ENCODE measurements at places on chromosomes 1 and 21.

DNA sequence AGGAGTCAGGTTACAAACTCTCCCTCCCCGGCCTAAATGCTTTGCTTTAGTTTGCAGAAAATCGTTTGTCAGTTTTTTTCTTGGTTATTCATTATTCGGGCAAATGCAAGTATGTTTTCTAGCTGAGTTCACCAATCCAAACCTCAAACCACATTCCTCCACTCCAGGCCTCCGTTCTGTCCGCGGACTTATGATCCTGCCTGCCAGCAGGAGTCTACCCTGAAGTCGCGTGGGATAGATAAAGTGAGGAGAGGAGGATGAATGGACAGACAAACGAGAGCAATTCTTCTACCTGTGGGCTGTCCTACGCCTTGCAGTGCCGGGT is 1.3 kb downstream of the ADAMTS1 start:
- no peak for DNase-seq

- no peak for DNase-seq
Measured at GRCh38 chr21:44614961-44615391, 3.1 kb downstream of the KRTAP10-8 start.

- no peak for DNase-seq
Measured at GRCh38 chr1:107499139-107499744, 358.4 kb downstream of the NTNG1 start.

DNA sequence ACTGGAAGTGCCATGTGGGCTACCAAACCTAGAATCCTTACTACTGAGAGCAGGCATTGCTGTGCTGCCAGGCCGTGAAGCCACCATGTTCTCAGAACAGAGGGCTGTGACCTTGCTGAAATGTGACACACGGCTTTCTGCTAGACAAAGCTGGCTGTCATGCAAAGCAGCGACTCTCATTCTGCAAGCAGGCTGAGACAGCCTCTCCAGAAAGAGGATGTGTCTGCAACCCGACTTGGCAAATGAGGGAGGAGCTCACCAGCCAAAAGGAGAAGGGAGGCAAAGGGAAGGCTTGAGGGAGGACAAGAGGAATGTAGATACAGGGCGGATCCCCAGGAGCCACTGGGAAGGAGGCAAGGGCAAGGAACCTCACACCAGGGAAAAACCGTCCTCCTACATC is 85.7 kb upstream of the KRTAP19-8 start:
- no peak for DNase-seq

DNA sequence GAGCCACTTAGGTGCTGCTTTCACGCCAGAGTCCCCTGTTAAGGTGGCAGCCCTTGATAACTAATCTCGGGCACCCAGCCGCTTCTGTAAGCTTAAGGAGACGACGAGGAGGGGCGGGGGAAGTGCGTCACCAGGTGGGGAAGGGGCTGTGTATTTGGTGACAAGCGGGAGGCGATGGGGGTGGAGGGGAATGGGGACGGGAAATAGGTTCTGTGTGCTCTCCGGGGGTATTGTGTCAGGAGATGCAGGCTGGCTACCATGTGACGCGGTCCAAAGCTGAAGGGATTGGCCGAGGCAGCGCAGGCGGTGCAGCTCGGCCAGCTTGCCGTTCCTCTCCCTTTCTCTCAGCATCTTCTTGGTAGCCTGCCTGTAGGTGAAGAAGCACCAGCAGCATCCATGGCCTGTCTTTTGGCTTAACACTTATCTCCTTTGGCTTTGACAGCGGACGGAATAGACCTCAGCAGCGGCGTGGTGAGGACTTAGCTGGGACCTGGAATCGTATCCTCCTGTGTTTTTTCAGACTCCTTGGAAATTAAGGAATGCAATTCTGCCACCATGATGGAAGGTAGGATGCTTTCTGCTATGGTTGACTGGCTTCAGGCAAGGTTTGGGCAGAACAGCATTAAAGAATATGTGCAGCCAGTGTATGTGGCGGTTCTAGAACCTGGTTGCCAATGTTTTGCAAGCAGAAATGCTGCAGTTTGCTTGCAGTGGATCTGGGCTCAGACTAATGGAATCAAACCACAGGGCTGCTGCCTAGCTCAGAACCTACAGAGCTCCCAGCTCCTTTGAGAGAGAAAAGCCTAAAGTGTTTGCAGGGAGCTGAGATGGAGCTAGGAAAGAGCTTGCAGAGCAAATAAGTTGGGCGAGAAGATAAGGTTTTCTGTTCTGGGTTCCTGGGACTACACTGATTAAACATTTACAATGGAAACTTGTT is at the start of gene SGIP1:
Gene SGIP1, plus strand, starts transcription at position 350 of the 937 bp plus-strand sequence. Its CDS starts 206 bp downstream, at position 556.
- no peak for DNase-seq

DNA sequence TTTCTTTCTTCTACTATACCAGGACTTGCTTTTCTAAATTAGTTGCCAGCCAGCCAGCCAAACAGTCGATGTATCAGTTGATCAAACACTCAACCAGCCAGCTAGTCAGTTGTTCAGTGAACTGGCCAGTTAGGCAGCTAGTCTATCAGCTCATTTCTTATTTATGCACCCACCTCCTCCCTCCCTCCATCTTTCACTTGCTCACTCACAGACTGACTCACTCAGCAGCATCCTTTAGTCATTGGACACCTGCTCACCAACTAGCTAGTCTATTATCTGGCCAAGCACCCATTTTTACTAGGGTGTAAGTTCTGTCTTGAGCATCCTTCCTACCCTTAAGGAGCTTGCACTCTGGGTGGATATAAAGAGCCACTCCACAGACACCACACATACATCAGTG is 5.9 kb upstream of the SPRR4 start:
- no peak for DNase-seq

All from CD4-positive, alpha-beta T cell treated with Interleukin-15 for 4 hours (primary cell).